Stimulated activated CD4-positive, alpha-beta T cell treated with anti-CD3 and anti-CD28 coated beads, Interleukin-4, amount 100 ng/mL, for 4 hours (primary cell): ENCODE measurements at places on chromosomes 2 and 18.

- DNase-seq, result no peak
These were observed 276.4 kb upstream of the CXCR4 start for GRCh38 chr2:136394136-136395060.

DNA sequence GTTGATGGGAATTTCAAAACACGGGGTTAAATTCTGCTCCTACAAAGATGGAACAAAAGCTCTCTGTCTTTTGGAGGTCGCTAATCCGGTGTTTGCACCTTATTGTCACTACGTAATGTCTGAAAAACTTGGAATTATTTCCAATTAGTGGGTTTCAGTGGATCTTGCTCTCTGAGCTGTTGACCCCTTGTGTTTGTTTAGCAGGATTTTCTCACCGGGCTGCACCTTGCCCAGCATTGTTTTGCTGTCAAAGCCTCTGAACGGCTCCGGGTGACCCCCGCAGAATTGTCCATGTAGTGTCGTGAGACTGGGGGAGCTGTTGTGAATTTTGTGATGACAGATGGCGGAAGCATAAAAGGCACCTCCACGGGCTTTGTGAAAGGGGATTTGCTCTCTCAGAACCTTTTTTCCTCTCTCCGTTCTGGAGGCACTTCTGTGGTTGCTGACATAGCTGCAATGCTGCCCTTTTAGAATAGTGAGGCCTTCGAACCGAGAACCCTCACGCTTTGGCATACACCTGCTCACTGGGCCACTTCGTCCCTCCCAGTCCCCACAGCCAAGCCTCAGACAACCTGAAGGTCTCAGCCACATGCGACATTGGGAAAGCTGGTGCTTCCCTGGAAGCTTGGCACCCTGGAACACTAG, 129.4 kb downstream of the ACOXL start:
- DNase-seq, result no peak

- no peak for DNase-seq
These were observed 99.1 kb downstream of the SH3BP4 start for GRCh38 chr2:235050980-235051351.

- DNase-seq, result no peak
These were observed 106.8 kb downstream of the NCKAP5 start for GRCh38 chr2:133461484-133461883.

- DNase-seq, result no peak
These were observed 220.4 kb upstream of the CWC22 start for GRCh38 chr2:180227461-180227860.

- DNase-seq, result no peak
These were observed 171.9 kb upstream of the CNTNAP5 start for GRCh38 chr2:123853161-123853560.

GRCh38 chr2:105406221-105406620, 7.4 kb upstream of the FHL2 start:
- no peak for DNase-seq

DNA sequence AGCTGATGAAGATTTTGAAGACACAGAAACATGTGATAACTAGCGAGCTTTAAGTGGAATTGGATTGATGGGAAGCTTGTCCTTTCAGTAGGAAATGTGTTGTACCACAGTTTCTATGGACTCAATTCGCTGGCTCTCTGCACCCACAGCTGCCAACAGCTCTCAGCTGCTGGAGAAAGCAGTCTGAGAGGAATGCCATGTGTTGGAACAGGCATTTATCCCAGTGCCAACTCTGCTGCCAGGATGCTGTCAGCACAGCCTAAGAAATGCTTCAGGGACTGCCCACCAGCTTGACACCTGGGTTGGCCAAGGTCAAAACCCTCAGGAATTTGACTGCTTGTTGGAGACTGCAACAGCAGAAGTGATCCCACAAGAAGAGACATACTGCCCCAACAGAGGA, 193.0 kb upstream of the THSD7B start:
- DNase-seq, result no peak

- DNase-seq, result no peak
These were observed 1109.7 kb downstream of the SOCS6 start for GRCh38 chr18:71398531-71398930.

GRCh38 chr2:169997140-169997887, 170.1 kb downstream of the UBR3 start:
- DNase-seq, result no peak

DNA sequence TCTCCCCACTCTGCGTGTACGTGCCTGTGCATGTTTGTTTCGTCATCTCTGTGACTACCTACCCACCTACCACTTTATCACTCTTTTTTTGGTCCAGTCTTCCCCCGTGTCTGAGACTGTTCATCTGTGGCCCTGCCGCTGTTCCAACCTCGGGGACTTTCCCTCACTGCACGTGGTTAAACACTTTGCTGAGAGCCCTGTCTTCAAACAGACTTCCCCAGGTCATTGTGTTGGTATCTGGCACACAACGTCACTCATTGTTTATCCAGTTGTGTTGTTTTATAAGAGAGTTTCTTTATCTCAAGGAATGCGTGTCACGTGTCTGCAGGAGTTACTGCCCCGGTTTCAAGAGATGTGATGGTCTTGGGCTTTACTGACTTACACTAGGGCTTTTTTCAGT, 262.0 kb upstream of the RASGRP3 start:
- no peak for DNase-seq

GRCh38 chr2:231298091-231298490, 97.4 kb upstream of the B3GNT7 start:
- DNase-seq, result no peak

GRCh38 chr2:235903782-235904584, 264.2 kb downstream of the GBX2 start:
- DNase-seq, result no peak

GRCh38 chr18:32425466-32425865, 45.2 kb downstream of the GAREM1 start:
- DNase-seq, result no peak

DNA sequence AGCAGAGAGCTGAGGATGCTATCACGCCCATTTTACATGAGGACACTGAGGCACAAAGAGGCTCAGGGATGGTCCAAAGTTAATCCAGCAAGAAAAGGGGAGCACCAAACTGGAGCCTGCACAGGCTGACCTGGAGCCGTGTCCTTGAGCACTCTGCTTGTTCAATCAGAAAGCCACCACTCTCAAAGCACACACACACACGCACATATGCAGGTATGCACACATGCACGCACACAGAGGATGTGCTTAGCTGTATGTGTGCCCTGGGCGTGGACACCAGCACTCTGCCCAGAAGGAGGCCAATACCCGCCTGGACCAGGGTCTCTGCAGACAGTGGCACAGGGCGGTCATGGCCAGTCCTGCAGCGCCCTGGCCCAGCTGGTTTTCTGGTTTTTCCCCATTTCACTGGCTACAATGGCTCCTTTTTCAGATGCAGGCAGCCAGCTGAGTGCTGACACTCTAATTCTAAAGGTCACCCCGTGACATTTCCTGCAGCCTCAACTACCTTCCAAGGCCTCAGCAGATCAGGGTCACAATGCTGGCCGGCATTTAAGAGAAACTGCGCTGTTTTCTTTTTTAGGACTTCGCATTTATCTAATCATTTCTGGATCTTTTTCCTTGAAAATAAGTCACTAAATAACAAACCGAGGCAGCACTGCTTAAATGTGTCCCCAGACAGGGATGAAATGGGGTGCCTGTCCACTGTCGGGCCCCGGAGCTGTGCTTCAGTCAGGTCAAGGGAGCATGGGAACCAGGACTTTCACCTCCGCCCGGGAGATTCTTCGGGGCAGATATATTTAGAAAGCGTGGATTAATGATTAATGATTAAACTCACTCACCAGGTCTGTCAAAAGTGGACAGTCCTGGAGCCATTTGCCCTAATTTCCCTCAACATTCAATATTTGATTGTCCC, 104.5 kb downstream of the HDAC4 start:
- DNase-seq, result no peak

DNA sequence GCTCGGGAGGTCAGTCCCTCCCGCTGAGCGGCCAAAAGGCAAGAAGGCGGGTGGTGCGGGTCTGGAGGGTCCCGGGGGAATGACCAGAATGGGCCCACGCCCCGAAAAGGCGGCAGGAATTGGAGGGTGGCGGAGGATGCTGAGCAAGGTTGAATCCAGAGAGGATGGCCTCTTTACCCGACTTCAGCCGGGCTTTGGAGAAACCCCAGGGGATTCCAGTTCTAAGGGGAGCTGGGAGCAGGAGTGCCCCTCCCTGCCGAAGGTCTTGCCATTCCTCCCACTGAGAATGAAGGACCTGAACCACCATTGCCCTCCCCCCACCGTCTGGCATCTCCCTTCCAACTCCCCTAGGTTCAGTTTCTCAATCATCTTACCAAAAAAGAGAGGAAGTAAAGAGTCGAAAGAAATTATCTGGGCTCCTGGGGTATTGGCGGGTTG, 38.9 kb upstream of the ATP6V1B1 start:
- DNase-seq, result no peak
